Naive B cell (primary cell): ENCODE measurements at places on chromosomes 7 and 10. TPM values are rescaled to one million over a fixed set of nuclear protein-coding genes. Genes with fewer than 3 reads are reported as not detected.

GRCh38 chr10:80516506-80517075 lies 21.1 kb upstream of the SH2D4B start:
- peaks cover 34% of the 10 kb centered on the region for H3K4me1 ChIP-seq
- no peaks in the 10 kb centered on the region for H3K27me3 ChIP-seq
- H3K27ac ChIP-seq = no peak overlapping the region
- H3K4me3 ChIP-seq = no peak overlapping the region

DNA sequence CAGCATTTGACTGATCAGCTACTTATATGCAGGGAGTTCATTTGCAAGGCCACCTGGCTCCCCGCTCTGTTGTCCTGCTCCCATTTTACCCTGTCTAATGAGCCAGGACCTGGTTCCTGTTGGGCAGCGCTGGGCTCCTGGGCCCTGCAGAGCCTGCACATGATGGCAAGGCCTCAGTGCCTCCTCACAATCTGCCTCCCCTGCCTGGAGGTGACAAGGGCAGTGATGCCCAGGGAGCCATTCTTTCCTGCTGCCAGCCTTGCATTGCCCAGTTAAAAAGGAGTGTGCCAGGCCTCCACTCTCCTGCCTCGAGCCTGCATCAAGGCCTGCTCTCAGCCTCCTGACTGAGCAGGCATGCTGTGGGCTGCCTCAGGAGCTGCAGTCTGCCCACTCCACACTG lies 28.5 kb downstream of the CHAT start:
- DNase-seq = no peak
- no peak overlapping the region for H3K27ac ChIP-seq
- no peaks in the 10 kb centered on the region for H3K4me1 ChIP-seq
- no peak overlapping the region for H3K4me3 ChIP-seq
- peaks cover 39% of the 10 kb centered on the region for H3K27me3 ChIP-seq

DNA sequence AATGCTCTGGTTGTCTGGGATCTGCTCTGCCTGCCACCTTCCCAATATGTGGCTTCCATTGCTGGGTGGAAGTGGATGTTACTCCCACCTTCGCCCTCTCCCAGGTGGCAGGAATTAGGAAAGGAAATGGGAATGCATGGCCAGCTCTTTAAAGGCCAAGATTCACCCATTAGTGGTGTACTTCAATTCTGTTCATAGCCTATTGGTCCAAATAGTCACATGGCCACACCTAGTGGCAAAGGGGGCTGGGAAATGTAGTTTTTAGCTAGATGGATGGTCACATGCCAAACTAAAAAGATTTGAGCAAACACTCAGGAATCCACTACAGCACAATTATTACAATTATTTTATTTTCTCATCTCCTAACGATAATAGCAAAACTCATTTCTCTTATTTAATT lies 135.1 kb downstream of the NPY start:
- H3K27me3 ChIP-seq = peaks cover 2% of the 10 kb centered on the region
- H3K4me3 ChIP-seq = no peak overlapping the region
- DNase-seq = no peak

DNA sequence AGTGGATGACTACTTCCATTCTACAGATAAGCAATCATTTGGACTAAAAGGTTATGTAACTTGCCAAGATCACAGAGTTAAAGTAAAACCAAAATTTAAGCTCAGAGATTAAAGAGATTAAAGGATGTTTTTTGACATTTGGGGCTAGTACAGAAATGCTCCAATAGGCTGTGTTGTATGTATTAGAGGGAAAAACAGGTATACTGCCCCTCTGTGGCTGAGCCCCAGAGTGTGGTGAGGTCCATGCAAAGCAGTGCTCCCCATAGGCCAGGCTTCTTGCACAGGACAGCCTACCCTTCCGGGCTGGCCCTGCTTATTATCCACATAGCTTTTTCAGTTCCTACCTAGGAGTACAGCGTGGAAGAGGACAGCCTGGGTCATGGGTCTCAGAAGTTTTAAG lies 322.8 kb downstream of the POM121L12 start:
- H3K36me3 ChIP-seq = no peaks in the 10 kb centered on the region
- no peaks in the 10 kb centered on the region for H3K27me3 ChIP-seq
- no peak overlapping the region for H3K27ac ChIP-seq
- DNase-seq = no peak
- no peaks in the 10 kb centered on the region for H3K4me1 ChIP-seq
- H3K4me3 ChIP-seq = no peak overlapping the region

Gene OPTN
- polyA plus RNA-seq = 0.18 TPM

Gene LBX1
- not detected for polyA plus RNA-seq

Gene ZNF783
- polyA plus RNA-seq = 6.0 TPM

Gene CCL24
- not detected for polyA plus RNA-seq
